ENCODE measurements at places on chromosomes 16 and 17.
A peak's percentile ranks its signal among the peaks of the same experiment; 100 is the strongest.

DNA sequence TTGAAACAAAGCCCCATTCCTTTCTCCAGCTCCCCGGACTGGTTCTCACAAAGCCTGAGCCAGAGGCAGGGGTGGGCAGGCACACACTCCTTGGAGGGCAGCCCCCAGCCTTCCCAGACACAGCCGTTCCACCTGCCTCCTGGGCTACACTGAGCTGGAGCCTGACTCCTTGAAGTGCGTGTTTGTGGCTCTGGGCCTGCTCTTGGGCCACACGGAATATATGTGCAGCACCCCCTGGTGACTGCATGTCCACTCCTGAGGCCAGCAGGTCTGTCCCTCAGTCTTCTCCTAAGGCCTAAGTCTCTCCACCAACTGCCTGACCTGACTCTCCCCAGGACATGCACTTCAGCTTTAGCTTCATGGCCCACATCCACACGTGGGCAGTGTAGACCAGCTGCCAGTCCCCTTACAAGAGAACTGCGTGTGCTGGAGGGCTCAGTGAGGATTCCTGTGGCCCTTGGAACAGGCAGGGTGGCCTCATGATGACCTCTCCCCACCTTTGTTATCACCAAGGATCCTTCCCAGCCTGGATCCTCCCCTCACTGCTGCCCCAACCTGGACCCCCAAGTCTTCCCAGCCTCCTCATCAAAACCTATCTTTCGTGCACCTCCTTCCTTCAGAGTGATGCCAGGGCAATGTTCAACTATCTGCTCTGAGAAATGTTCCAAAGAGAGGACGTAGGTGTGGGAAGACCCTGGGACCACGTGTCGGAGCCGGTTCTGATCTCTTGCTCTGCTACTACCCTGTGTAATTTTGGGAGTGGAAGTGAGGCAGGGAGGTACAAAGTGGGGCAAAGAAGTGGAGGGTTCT is 12.4 kb upstream of the SLC6A2 start:
- H3K4me1 ChIP-seq = no peaks in the 10 kb centered on the region
- no peak overlapping the region for H3K4me3 ChIP-seq
- DNase-seq = no peak
- no peaks in the 10 kb centered on the region for H3K36me3 ChIP-seq
- H3K27ac ChIP-seq = no peak overlapping the region

DNA sequence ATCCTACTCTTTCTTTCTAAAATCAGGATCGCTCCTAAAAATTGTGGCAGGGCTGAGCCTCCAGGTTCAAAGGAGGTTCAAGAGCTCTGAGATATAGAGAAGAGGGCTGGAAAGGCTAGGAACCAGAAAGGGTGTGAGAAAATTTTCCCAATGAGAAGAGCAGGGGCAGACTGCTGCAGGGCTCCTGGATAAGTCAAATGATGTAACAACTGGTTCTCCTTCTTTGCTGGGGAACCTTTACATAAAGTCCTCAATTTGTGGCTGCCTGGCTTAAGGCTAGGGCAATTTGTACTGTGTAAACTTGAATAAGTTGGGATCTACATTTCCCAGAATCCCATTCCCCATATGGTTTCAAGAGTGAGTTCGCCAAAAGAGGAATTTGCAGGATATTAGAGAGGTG is 16.3 kb upstream of the AKAP1 start:
- H3K4me1 ChIP-seq = peaks cover 1% of the 10 kb centered on the region
- H3K4me3 ChIP-seq = no peak overlapping the region
- H3K27me3 ChIP-seq = no peaks in the 10 kb centered on the region
- no peak overlapping the region for H3K27ac ChIP-seq
- no peaks in the 10 kb centered on the region for H3K36me3 ChIP-seq
- no peak for DNase-seq

DNA sequence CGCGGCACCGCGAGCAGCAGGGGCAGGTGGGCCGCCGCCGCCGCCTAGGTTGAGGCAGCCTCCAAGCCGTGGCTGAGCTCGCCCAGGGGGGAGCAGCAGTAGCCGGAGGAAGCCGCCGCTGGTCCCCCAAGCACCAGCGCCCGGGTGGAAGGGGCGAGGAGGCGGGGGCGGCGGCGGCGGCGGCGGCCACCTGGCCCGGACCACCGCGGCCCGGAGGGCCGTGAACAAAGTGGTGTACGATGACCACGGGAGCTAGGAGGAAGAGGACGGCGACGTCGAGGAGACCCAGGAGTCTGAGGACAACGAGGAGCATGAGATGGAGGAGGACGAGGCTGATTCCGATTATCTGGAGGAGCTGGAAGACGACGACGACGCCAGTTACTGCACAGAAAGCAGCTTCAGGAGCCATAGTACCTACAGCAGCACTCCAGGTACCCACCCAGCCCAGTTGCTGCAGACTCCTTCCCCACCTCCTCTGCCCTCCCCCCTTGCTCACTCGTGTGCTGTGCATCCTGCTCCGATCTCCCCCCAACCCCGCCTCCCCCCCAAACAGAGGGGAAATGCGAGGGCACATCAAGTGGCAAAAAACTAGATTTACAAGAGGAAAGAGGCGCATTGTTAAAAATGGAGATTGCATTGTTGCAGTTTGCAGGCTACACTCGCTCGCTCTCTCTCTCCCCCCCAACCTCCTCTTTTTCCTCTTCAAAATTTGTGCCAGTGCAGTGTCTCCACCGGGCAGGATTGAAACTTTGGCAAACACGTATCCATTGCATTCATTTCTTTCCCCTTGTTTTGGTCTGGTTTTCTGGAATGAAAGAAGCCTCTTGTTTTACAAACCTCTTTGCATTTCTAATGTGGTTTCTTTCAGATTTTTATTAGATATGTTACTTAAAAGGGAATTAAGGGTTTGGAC is 41.8 kb upstream of the AMZ2 start:
- peak overlapping the region; percentile 87 for H3K4me3 ChIP-seq
- no peak for DNase-seq
- no peaks in the 10 kb centered on the region for H3K27me3 ChIP-seq

DNA sequence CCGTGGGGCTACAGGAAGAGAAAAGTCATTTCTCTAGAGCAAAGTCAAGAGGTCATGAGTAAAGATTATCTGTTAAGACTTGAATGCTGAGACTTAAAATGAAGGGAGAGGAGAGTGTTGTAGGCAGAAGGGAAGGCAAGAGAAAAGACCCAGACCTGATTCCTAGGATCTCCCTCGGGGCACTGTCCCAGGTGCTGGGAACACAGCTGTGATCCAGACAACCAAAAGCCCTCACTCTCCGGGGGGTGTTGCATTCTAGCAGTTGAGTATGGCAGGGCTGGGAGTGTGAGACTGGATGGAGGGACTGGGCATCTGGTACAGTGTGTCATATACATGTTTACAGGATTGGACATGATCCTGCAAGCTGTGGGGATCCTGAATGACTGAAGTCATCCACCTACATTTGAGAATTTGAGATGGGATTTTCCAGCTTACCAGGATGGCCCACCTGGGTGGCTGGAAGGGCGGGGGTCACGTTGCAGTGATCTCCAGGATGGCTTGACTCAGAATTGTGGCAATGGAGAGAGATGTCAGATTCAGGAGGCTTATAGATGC is 29.1 kb downstream of the ARSG start:
- peaks cover 24% of the 10 kb centered on the region for H3K4me1 ChIP-seq
- no peak overlapping the region for H3K27ac ChIP-seq
- peaks cover 18% of the 10 kb centered on the region for H3K27me3 ChIP-seq
- no peak overlapping the region for H3K4me3 ChIP-seq
- peaks cover 18% of the 10 kb centered on the region for H3K36me3 ChIP-seq

DNA sequence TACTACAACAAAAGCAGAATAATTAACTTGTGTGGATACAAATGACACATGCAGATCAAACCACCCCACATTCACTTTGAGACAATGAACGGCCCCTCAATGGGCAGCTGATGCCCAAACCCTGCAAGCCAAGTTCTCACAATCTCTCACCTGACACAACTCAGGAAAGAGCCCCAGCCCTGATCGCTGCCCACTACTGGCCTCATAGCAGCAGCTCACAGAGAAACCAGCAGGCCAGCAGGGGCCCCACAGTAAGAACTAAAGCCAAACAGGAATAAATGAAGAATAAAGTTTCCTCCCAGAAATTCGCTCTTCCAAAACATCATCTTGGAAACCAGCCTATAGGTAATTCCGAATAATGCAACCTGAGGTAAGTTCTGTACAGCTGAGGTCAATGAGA is 7.7 kb downstream of the AKTIP start:
- H3K4me1 ChIP-seq = no peaks in the 10 kb centered on the region
- no peak for DNase-seq
- no peak overlapping the region for H3K4me3 ChIP-seq
- peaks cover 36% of the 10 kb centered on the region for H3K36me3 ChIP-seq

DNA sequence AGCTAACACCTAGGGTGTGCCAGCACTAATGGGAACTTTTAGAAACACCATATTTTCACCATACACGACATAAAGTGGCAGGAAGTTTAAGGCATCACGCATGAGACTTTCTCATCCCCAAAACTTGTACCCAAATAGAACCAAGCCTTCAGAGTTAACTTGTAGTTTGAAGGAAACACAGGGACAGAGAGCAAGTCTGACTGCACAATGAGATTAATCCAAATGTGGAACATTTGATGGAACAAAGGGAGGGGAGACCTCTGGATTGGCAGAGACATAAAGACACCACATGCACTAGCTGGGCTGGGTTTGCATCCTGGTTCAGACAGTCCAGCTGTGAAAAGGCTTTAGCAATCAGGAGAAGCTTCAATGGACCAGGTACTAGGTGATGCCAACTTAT is 24.1 kb downstream of the NPRL3 start:
- DNase-seq = no peak
- H3K27ac ChIP-seq = no peak overlapping the region
- peaks cover 10% of the 10 kb centered on the region for H3K4me1 ChIP-seq

DNA sequence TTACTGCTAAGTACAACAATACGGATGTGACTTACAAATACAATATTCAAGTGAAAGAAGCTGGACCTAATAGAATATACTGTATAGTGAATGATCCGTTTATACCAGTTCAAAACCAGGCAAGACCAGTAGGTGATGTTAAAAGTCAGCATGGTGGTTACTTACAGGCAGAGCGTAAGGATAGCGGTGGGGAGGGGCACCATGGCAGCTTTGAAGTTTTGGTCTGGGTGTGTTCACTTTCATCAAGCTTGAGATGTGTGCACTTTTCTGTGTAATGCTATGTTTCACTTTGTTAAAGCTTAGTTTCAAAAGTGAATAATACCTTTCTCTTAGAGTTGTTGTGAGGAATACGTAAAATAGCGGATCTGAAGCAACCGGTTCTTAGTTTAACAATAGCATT is 16.5 kb upstream of the SLC35G3 start:
- no peak for DNase-seq
- H3K27ac ChIP-seq = no peak overlapping the region
- H3K27me3 ChIP-seq = peaks cover 58% of the 10 kb centered on the region
- no peaks in the 10 kb centered on the region for H3K36me3 ChIP-seq
- no peak overlapping the region for H3K4me3 ChIP-seq

- peaks cover 24% of the 10 kb centered on the region for H3K36me3 ChIP-seq
- H3K4me1 ChIP-seq = peaks cover 20% of the 10 kb centered on the region
- no peaks in the 10 kb centered on the region for H3K27me3 ChIP-seq
- no peak overlapping the region for H3K27ac ChIP-seq
- no peak for DNase-seq
- peak overlapping the region; percentile 32 for H3K4me3 ChIP-seq
These were observed 1.5 kb downstream of the MRPL10 start for GRCh38 chr17:47829870-47830269.

GRCh38 chr17:44005527-44006271 is 1.3 kb downstream of the NAGS start:
- H3K4me1 ChIP-seq = peaks cover 38% of the 10 kb centered on the region
- peaks cover 9% of the 10 kb centered on the region for H3K36me3 ChIP-seq
- peak overlapping the region; percentile 86 for H3K4me3 ChIP-seq
- H3K27me3 ChIP-seq = peaks cover 25% of the 10 kb centered on the region
- H3K27ac ChIP-seq = peak overlapping the region; percentile 94

GRCh38 chr16:21710938-21711337 is 47.2 kb downstream of the OTOA start:
- H3K4me3 ChIP-seq = no peak overlapping the region
- no peaks in the 10 kb centered on the region for H3K4me1 ChIP-seq
- no peak for DNase-seq
- H3K27ac ChIP-seq = no peak overlapping the region
- no peaks in the 10 kb centered on the region for H3K27me3 ChIP-seq

DNA sequence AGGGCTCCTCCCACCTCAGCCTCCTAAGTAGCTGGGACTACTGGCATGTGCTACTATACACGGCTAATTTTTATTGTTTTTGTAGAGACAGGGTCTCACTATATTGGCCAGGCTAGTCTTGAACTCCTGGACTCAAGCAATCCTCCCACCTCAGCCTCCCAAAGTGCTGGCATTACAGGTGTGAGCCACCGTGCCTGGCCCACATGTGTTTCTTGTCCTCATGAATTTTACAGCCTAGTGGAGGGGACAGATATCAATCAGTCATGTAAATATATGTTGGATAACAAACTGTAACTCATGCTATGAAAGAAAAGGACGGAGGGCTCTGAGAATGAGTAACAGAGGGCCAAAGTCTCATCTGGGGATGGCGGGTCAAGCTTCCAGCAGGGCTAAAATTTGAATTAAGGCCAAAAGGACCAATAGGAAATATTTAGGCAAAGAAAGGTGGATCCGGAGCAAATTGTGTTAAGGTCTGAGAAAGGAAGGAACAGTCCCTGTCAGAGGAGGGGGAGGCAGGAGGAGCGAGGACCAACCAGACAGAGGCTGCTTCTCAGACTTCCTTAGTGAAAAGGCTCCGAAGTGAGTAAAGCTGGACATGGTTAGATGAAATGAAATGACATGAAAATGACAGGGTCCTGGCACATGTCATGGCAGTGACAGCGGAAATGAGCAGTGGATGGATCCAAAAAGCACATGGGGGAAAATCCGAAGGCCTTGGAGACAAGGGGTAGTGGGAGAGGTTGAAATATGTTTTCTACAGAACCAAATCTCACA is 3.8 kb downstream of the PDZD9 start:
- H3K27ac ChIP-seq = no peak overlapping the region
- DNase-seq = no peak
- peaks cover 12% of the 10 kb centered on the region for H3K4me1 ChIP-seq
- H3K36me3 ChIP-seq = no peaks in the 10 kb centered on the region
